ENCODE measurements at places on chromosomes 3 and 15. TPM values are rescaled to one million over a fixed set of nuclear protein-coding genes. Genes with fewer than 3 reads are reported as not detected.
A peak's percentile ranks its signal among the peaks of the same experiment; 100 is the strongest.

DNA sequence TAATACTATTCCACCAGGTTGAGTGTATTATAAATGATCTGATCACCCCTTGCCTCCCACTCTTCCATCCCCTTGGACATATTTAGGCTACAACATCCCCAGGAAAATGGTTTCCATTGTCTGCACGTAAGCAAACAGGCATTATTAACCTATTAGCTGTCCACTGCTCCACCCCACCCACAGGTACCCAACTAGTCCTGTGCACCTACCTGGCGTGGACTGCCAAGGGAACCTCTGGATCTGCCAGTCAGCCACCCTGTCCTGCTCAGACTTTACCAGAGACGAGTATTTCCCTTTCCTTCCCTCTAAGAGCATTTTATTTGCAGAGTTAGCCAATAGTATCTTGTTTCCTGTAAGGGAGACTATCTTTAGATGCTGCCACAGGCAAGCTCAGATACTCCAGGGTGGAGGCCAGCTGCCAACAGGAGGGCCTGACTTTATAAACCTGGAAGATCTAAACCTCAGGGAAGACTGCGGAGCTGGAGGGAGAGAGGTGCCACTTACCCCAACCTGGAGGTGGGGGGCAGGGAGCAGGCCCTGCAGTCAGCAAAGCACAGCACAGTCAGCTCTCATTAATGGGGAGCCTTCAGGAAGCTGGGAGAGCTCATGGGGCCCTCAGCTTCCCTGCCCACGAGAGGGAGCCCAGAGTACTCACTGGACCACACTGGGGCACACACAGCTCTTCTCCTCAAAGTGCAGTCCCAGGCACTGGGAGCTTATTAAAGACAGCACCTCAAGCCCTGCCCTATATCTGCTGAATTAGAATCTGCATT is at the start of gene CX3CR1:
Gene CX3CR1 (minus strand): TSS at position 292 of the 773 bp plus-strand sequence. CDS start 13,527 bp downstream, outside the sequence.
- no peak for DNase-seq

- no peak for DNase-seq
These were observed 54.9 kb downstream of the IGF1R start for GRCh38 chr15:98703126-98703685.

- no peak for DNase-seq
These were observed 130.3 kb downstream of the GHSR start for GRCh38 chr3:172317984-172318383.

- DNase-seq, result peak; percentile 75
These were observed 275.3 kb downstream of the UACA start for GRCh38 chr15:70488002-70488605.

GRCh38 chr3:136120373-136121348 is 75.5 kb downstream of the MSL2 start:
- DNase-seq, result no peak

GRCh38 chr3:39407259-39407629 is 724 bp downstream of the RPSA start:
- DNase-seq, result no peak

GRCh38 chr15:93001881-93002280 is 87.1 kb downstream of the RGMA start:
- DNase-seq, result no peak

DNA sequence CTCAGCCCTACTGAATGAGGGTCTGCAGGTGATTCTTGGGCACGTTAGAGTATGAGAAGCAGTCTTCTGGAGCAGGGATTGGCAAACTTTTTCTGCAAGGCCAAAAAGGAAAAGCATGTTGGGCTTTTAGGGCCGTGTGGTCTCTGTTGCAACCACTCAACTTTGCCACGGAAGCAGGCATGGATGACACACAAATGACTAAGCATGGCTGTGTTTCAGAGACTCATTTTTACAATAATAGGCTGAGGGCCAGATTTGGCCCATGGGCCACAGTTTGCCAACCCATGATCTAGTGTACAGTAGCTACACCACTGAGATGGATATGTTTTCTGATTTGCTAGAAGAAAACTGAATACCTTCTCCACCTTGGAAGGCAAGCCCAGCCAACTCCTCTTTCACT is 66.1 kb upstream of the PRICKLE2 start:
- DNase-seq, result no peak

DNA sequence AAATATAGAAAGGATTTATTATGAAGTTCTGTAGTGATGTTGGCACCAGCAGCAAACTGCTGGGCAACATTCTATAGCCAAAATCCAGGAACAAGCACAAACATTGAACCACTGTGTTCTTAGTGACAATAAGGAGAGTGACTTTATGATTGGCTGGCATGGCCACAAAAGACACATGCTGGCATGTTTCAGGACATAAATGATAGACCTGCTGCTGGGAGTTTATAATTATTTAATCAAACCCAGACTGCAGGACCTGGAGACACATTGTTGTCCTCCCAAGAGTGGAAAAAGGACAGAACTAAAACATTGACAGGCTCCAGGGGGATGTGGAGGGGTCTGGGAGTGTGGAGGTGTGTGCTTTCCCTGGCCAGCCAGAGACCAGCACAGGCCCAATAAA is 255.3 kb upstream of the LRTM1 start:
- DNase-seq, result no peak

GRCh38 chr3:61415201-61415600 is 146.2 kb upstream of the PTPRG start:
- DNase-seq, result no peak

DNA sequence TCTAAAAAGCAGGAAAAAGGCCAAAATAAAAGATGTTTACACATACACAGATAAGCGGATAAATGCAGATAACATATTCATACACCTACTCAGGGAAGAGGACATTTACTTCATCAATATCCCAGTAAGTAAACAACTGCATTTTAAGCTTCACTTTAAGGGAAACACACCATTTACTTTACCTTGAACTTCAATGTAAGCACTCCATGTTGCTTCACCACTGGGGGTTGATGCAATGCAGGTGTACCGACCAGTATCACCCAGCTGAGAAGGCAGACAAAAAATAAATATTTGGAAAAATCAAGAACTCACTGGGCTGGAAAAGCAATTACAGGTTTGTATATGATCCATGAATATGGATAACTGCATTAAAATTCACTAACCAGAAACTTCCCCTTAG is 1099.5 kb downstream of the ROBO1 start:
- DNase-seq, result no peak

GRCh38 chr15:55649058-55649423 is 60.9 kb upstream of the PYGO1 start:
- DNase-seq, result no peak

GRCh38 chr3:26560081-26560480 is 62.5 kb upstream of the LRRC3B start:
- no peak for DNase-seq

DNA sequence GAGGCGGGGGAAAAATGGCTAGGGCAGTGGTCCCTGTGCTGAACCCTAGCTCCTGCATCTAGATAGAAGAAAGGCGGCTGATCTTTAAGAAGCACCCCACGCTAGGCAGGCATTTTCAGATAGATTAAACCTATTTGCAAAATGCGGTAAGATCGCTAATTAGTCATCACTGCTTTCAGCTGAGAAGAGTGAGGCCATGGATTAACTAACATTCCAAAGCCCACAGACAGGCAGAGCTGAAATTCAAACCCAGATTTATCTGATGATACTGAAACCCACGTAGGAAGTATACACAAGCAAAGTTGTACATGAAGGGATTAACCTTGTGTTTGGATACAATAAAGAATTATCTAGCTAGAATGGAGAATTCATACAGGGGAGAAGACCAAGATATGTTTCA is 4.8 kb downstream of the ADPGK start:
- DNase-seq, result no peak

- no peak for DNase-seq
These were observed 2.5 kb upstream of the PLCH1 start for GRCh38 chr3:155747286-155747945.

GRCh38 chr3:90145094-90145860 is 1037.9 kb downstream of the EPHA3 start:
- no peak for DNase-seq

DNA sequence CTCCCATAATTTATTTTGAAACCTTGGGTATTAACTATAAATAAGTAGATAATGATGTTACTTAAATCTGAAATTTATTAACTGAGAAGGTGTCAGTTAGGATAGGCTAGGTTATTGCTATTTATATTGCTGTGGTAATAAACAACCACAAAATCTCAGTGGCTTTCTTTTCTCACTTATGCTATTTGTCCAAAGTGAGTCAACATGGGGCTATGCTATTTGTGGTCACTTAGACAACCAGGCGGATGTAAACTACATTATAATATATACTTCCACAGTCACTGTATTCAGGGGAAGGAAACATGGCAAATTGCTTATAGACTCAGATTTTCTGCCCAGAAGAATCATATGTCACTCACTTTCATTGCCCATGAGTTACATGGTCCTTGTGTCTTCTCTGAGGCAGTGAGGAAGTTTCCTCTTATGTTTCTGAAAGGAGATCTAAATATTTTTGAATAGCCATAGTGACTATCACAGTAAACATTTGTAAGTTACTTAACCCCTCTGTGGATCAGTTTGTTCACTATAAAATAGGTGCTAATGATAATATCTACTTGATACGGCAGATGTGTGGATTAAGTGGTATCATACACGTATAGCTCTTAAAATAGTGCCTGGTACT is 19.8 kb downstream of the HMG20A start:
- DNase-seq, result no peak

DNA sequence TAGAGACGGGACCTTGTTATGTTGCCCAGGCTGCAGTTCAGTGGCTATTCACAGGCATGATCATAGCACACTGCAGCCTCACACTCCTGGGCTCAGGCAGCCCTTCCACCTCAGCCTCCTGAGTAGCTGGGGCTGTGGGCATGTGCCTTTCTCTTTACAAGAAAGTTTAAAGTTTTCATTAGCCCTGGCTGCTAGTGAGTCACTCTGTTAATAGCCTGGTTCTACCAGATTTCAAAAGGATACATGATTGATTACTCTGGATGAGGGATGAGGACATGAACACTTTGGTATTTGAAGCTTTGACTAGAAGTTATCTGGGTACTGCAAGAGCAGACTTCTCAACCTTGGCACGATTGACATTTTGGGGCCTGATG is 95.1 kb downstream of the DHX36 start:
- DNase-seq, result no peak

DNA sequence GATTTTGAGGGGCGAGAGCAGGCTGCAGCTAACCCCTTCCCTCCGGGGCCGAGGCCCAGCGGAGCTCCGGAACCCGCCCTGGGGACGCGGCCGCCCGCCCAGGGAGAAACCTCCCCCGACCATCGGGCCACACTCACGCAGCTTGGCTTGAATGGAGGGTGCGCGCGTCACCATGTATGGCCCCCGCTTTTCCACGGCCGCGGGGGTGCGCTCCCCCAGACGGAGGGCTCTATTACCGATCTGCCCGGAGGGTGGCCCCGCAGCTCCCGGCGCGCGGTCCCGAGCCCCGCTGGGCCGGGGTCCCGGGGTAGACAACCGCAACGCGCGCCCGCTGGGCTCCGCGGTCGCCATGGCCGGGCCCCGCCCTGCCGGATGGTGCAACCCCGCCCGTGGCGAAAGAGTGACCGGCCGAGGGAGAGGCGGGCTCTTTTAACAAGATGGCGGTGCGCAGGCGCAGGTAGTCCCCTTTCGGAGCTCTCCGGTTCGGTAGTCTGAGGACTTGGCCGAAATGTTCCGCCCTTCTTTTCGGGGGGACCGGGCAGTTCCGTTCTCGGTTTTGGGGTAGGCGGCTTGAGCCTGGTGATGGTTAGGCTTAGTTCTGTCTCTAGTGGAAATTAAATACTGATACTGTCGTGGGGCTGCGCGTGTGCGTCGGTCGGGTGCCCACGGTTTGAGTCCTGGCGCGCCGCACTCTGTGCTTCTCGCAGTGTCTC is at the start of gene FAM219B:
Gene FAM219B (minus strand): TSS at position 402 of the 713 bp plus-strand sequence. CDS start 51 bp downstream, at position 351.
- peak; percentile 88 for DNase-seq

- no peak for DNase-seq
These were observed 14.4 kb upstream of the HEG1 start for GRCh38 chr3:125069968-125070745.

- DNase-seq, result no peak
These were observed 14.9 kb downstream of the CHST2 start for GRCh38 chr3:143134471-143134870.

DNA sequence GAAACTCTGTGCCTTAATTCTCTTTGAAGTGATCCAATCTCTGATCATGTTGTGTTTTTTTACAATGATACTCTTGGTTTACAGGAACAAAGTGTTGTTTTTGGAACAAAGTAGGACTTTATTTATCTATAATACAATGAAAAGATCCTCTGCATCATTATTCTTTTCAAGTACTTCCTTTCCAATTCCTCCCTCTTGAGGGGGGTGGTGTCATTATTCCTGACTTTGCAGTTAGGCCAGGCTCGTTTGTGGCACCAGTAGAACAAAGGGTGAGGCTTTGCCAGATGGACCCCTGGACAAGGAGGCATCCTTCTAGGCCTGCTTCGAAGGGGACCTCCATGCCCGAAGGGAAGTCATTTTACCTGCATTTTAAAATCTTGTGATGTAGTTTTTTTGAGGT is 41.7 kb upstream of the ZBTB38 start:
- DNase-seq, result no peak

DNA sequence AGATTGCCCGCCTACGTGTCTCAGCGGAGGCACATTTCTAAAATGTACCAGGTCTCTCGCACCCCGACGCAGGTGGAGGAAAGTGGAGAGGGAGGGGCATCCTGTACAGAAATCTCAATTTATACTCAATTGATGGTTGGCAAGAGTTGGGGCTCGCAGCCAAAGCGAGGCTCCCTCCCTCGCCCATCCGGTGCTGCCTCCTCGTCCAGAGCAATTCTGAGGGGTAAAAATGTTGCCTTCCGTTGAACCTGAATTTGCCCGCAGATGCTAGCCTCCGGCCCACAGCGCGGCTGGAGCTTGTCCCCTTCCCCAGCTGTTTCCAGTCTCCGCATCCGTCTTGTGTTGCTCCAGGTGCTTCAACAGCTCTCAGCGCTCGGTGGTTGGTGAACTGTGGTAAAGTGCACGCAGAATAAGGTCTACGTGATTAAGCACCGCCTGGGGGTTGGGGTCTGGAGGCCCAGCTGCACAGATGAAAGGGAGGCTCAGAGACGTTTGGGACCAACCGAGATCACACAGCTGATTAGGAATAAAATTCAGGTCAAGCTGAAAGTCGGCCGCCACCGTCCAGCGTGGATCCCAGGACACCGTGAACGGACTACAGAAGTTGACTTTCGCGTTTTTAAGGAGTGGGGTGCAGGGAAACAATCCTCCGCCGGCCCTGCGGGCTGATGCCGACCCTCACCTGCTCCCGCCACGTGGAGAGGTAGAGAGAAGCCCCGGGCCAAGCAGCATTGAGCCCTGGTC is 846 bp upstream of the POLG start:
- peak; percentile 67 for DNase-seq

GRCh38 chr3:18057471-18058091 is 315.1 kb upstream of the TBC1D5 start:
- DNase-seq, result no peak

GRCh38 chr3:134362221-134362620 is 12.0 kb downstream of the AMOTL2 start:
- no peak for DNase-seq

Gene FAM81A
- total RNA-seq, result 1.0 TPM

Gene ISLR
- 0.35 TPM for total RNA-seq

Gene ROBO1
- 62.7 TPM for total RNA-seq

Gene ELL3
- total RNA-seq, result 6.4 TPM

Gene MED12L
- total RNA-seq, result 16.4 TPM

Gene TGM4
- total RNA-seq, result not detected

Gene RCCD1
- total RNA-seq, result 20.6 TPM

Gene CSK
- 49.3 TPM for total RNA-seq

Gene EMC7
- total RNA-seq, result 55.6 TPM

Data from H9 (cell line).